ENCODE measurements at places on chromosomes 3 and 15.

DNA sequence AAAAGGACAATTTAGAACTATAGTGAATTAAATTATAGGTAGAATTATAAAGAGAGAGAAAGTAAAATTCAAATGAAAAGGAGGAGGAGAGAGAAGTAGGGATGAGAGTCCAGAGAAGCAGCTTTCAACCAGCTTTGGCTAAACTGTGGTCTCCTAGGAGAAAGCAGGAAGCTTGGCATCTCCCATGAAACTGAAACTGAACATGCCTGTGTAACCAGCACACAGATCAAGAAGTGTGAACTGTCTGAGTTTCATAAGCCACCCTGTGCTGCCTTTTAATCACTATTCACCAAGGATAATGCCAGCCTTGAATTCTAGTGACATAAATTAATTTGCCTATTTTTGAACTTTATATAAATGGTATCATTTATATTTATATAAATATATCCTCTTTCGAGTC, 128.5 kb downstream of the MYRIP start:
- no peak for DNase-seq

DNA sequence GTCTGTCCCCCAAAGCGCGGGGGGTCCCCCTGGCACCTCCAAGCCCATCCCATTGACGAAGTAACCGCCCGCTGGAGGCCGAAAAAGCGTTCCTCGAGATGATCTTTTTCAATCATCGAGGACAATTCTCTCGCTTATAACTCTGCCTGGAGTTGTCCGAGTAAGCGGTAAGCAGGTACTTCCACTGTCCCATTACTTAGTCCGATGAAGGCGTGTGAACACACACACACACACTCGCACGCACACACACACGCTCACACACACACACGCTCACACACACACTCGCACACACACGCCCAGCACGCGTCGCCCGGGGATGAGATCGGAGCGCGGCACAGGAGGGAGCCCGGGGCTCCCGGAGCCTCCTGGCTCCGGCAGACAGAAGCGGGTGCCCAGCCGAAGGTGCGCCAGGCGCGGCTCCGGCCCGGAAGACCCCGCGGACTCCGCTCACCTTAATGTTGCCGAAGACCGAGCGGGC, 430 bp downstream of the SLCO2A1 start:
- no peak for DNase-seq

GRCh38 chr3:45008117-45008516, 18.0 kb upstream of the CLEC3B start:
- DNase-seq = no peak

DNA sequence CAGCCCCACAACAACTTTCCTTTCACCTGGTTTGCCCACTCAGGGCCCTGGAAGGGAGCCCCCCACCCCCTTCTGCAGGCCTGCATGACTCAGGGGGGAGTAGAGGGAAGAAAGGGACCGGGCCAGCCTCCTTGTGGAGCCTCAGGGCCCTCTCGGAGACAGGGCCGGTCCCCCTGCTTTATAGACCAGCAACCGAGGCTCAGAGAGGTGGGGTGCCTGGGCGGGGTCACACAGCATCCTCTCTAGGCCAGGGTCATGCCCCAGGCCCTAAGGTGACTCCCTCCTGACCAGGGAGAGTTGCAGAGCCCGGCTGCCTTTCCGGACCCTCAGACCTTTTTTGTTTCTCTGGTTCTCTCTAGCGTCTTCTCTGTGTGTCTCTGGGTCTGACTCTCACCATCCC, 211.3 kb downstream of the TBC1D2B start:
- DNase-seq = no peak

GRCh38 chr3:21901484-21901883, 150.5 kb upstream of the ZNF385D start:
- no peak for DNase-seq

Data from CD4-positive, alpha-beta T cell treated with Interleukin-6 at 100 ng/mL for 8 hours (primary cell).